ENCODE measurements at places on chromosomes 7 and 10.

DNA sequence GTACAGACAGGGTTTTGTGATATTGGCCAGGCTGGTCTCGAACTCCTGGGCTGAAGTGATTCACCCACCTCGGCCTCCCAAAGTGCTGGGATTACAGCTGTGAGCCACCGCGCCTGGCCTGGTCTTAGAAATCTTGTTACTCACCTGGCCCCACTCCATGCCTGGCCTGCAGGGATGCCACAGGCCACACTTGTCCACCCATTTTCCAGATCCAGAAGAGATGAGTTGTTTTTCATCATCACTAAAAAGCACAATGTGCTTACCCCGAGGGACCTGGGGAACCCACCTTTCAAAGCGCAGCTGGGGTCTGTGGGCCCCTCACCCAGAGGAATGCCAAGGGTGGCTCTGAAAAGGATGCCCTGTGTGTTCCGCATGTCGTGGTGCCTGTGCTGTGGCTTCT, 134.2 kb downstream of the TACC2 start:
- no peak for DNase-seq

DNA sequence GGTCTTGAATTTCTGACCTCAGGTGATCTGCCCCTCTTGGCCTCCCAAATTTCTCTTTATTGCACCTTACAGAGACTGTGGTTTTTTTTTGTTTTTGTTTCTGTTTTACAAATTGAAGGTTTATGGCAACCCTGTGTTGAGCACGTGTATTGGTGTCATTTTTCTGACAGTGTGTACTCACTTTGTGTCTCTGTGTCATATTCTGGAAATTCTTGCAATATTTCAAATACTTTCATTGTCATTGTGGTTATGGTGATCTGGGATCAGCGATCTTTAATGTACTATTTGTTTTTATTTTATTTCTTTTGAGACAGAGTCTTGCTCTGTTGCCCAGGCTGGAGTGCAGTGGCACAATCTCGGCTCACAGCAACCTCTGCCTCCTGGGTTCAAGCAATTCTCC, 89.8 kb downstream of the PRTFDC1 start:
- DNase-seq: no peak

GRCh38 chr10:85615556-85615955, 751.0 kb downstream of the GRID1 start:
- no peak for DNase-seq

DNA sequence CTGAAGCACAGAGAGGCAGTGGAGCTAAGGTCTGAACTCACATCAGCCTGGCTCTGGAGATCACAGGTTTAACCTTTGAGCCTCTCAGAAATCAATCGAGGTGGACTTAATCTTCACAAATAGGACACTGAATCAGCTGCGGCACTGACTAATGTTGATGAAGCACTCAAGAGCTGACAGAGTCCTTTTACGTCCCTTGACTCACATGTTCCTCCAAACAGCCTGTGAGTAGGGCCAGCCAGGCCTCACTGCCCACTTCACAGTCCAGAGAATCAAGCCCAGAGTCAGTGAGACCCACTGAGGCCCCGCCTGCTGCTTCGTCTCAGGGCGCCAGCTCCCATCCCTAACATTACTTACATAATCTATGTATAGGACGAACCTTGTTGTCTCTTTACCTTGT, 63.1 kb downstream of the TNS3 start:
- DNase-seq: no peak

DNA sequence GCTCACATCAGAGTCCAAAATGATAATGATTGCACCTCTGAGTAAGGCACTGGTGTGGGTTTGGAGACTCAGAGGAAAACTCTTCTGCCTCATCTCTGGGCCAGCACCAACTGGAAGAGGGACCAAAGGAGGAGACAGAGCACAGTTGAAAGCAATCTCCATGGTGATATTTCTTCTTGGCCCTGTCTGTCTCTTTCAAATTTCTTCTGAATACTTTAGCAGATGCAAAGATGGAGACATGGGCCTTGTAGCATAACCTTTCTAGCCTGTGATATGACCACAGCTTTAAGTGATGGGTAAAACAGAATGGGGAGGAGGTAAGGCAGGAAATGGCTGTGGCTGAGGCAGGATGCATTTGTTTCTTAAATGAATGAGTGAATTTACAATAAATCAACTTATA, 12.2 kb upstream of the GIMAP7 start:
- DNase-seq: no peak

DNA sequence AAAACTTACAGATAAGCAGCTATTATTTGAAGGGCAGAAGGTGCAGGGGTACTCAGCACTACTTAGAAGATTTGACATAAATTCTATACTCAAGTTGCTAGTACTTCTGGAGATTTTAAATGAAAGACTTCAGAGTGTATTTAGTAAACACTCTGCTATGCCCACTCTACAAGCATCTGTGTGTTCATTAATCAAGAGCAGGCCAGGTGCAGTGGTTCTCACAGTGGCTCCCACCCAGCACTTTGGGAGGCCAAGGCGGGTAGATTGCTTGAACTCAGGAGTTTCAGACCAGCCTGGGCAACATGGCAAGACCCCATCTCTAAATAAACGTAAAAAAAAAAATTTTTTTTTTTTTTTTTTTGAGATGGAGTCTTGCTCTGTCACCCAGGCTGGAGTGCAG, 38.9 kb upstream of the TOMM7 start:
- no peak for DNase-seq

- DNase-seq: no peak
Observed at GRCh38 chr10:58641708-58642107, 129.0 kb downstream of the BICC1 start.

- no peak for DNase-seq
Observed at GRCh38 chr10:117542706-117543224, at the start of gene EMX2. Gene EMX2 (plus strand): TSS chr10:117542746. CDS start chr10:117543268, 522 bp downstream.

DNA sequence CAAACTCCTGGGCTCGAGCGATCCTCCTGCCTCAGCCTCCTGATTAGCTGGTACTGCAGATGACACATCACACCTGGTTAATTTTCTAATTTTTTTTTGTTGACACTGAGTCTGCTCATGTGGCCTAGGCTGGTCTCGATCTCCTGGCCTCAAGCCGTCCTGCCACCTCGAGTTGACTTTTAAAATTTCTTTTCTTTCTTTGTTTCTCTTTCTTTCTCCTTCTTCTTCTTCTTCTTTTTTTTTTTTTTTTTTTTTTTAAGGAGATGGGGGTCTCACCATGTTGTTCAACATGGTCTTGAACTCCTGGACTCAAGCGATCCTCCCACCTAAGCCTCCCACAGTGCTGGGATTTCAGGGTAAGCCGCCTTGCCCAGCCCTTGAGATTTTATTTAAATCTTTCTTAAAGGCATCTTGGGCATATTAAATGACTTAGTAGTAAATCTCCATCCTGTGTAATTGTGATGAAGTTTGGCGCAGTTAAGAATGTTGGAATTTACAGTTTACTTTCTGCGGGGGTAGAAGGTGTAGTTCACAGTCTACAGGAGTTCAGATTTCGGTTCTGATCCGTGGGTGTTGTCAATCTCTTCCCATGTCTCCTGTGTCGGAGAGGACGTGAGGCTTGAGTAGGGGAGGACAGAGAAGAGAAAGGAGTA, 1.0 kb upstream of the ITGA8 start:
- DNase-seq: no peak

DNA sequence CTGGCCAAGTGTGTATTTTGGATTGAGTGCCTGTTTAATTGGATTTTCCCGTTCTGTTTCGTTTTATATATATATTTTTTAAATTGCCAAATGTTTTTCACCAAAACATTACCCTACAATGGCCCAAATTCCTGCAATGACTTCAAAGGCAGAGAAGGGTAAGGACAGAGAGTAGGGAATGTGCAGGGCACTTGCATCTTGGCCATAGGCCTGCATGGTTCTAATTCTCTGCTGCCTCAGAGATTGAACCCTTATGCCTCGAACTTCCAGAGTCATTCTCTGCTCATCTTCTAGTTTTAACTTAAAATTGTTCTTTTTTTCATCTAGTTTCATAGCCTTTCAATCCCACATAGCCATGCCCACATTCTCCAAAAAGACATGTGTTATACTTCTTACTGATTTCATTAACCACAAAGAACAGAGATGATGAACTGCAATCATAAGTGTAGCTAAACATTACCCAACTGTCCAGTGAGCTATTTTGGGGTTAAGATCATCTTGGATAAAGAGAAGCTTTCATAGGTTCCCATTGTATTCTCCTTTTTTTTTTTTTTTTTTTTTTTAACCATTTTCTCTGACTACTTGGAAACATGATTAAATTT, 177.6 kb downstream of the PLXDC2 start:
- no peak for DNase-seq

- no peak for DNase-seq
Observed at GRCh38 chr10:20871970-20872369, 25.1 kb downstream of the NEBL start.

- no peak for DNase-seq
Observed at GRCh38 chr10:79409038-79409725, 36.2 kb downstream of the ZCCHC24 start.

DNA sequence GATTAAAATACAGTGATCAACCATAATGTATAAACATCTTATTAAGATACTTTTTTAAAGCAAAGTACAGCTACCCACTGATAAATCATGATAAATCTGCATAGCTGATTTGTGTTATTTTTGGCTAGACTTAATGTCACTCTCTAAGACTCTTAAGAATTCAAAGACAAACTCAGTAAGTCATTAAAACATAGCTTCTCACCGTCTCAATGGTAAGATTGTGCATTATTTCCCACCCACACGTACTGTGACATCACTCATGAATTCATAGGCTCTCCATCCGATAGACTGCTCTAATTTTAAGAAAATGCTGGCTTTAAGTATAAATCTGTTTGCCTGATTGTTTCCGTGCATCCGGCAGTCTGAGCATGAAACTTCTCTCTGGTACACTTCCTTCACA, 266.1 kb downstream of the GLI3 start:
- no peak for DNase-seq

DNA sequence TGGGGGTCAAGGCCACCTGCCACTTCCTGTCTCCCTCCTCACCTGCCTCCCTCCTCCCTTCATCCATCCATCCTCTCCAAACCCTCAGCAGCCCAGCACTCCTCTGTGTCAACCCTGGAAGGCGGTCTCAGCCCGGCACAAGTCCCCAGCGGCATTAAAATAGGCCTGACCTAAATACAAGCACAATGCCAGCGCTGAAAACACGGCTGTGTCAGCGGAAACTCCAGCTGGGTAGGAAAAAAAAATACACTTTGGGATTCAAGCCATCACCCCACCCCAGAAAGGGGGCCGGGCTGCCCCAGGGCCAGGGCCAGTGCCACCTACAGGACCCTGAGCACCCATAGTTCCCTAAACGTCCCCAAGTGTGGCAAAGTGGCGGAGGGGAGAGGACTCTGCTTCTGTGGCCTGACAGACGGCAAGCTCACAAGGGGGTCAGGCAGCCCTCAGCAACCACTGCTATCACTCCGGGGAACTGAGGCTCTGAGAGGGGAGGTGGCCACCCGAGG, 22.7 kb upstream of the GTF2IRD1 start:
- DNase-seq: no peak

- no peak for DNase-seq
Observed at GRCh38 chr10:98589691-98590090, 143.0 kb upstream of the HPS1 start.

DNA sequence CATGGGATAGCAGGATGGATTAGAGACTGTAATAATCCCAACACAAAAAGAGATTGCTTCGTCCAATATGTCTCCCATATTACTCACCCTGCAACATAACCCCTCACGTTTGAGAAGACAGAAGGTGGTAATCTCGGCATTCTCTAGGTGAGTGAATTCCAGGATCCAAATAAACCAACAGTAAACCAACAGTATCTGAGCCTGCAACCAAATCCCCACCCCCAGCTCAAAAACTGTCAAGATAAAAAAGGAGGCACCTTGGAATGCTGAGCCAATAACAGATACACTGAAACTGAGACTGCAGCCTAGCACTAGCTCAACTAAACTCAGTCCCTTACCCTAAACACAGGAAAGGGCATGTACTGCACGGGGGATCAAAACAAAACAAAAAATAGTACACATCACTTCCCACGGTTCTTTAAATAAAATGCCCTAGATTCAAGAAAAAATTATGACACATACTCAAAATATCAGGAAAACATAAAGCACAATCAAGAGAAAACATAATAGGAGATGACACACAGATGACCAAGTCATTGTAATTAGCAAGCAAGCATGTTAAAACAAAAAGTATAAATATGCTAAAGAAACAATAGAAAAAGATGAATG, 28.0 kb downstream of the IPMK start:
- DNase-seq: no peak

DNA sequence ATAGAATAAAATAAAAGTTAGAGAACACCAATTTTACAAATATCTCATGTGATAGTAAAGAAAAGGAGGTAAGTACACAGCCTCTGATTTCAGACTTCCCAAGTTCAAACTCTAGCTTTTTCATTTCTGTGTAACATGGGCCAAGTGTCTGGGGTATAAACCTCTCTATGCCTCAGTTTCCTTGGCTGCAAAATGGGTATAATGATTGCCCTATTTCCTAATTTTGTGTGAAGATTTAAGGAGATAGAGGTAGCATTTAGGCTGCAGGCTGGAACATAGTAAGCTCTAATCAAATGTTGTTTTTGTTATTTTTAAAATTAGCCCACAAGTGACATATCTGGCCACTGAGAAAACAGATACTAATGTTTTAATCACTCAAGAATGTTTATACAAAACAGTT, 26.1 kb upstream of the EPC1 start:
- no peak for DNase-seq

DNA sequence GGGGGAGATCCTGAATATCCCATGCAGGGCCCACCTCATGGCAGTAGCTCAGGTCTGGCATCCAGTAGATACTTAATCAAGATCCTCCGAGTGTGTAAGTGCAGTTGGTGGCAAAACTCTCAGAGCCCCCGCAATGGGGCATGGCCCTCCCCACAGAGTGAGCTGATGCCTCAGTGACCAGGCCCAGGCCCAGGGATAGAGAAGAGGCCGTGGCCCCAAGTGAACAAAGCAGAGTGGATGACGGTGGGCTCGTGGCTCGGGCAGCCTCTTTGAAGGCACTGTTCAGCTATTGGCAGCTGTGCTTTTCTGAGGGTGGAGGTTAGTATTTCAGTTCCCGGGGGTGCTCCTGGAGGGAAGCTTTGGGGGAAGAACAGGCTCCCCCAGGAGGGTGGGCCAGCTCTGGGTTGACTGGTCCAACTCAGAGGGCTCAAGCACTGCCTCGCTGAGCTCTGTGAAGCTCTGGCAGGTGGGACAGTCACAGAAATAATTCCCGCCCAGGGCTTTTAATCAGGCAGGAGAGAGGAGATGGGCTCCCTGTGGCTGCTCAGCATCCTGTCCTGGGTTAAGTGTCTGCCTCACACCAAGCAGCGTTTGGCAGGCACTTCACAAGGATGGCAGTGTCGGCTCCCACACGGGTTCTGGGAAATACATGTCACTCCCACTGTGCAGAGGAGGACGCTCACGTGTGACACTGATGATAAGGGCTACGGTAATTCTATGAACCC, 583.6 kb downstream of the TCERG1L start:
- no peak for DNase-seq

- DNase-seq: no peak
Observed at GRCh38 chr10:108685863-108686531, 1237.3 kb downstream of the XPNPEP1 start.

GRCh38 chr7:142557971-142558582, 191.2 kb upstream of the PRSS1 start:
- peak; percentile 48 for DNase-seq

- no peak for DNase-seq
Observed at GRCh38 chr7:74027683-74028320, at the start of gene ELN. Gene ELN (plus strand): TSS chr7:74028173. CDS start chr7:74028188, 15 bp downstream.

- no peak for DNase-seq
Observed at GRCh38 chr10:78686444-78687060, 382.2 kb upstream of the ZMIZ1 start.

- no peak for DNase-seq
Observed at GRCh38 chr10:84460520-84460919, 132.1 kb downstream of the CCSER2 start.

- DNase-seq: no peak
Observed at GRCh38 chr10:100995181-100995580, 4.4 kb upstream of the LZTS2 start.

- no peak for DNase-seq
Observed at GRCh38 chr7:42511027-42511426, 274.0 kb upstream of the GLI3 start.

Measured in erythroblast (primary cell).